ENCODE measurements at places on chromosomes 1 and 21.

- no peak for DNase-seq
These were observed 2.2 kb downstream of the MAP7D1 start for GRCh38 chr1:36157973-36158826.

DNA sequence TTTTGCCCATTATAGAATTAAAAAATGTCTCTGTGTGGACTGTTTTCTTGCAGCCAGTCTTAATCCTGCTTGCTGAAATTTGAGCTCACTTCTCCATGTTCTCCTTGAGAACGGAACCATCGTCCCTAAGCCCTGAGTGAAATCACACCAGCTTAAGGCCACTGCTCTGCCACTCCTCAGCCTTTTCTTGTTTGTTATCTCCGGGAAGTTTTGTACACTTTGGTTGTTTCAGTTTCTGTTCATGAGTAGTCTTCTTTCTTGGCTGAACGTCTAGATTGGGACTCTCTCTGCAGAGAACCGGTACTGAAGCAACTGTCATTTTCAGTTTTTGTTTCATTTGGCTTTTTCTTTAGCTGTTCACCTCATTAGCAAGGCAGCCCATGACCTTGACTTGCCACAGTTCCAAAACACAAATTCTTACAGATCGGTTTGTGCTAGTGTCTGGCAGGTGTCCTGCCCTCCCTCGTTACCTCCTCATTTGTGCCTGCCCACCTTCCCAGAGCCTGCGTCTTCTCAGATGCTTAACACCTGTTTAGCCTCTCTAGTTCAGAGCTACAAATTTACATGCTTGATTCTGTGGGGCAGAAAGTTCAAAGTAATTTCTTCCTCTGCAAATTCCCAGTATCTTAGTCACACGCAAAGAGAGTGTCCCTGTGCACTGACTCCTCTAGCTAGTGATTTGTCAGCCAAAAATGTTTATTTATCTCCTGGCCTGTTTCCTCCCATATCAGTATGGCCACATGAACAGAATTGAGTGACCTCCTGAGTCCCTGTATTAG, 12.4 kb downstream of the PSEN2 start:
- no peak for DNase-seq

DNA sequence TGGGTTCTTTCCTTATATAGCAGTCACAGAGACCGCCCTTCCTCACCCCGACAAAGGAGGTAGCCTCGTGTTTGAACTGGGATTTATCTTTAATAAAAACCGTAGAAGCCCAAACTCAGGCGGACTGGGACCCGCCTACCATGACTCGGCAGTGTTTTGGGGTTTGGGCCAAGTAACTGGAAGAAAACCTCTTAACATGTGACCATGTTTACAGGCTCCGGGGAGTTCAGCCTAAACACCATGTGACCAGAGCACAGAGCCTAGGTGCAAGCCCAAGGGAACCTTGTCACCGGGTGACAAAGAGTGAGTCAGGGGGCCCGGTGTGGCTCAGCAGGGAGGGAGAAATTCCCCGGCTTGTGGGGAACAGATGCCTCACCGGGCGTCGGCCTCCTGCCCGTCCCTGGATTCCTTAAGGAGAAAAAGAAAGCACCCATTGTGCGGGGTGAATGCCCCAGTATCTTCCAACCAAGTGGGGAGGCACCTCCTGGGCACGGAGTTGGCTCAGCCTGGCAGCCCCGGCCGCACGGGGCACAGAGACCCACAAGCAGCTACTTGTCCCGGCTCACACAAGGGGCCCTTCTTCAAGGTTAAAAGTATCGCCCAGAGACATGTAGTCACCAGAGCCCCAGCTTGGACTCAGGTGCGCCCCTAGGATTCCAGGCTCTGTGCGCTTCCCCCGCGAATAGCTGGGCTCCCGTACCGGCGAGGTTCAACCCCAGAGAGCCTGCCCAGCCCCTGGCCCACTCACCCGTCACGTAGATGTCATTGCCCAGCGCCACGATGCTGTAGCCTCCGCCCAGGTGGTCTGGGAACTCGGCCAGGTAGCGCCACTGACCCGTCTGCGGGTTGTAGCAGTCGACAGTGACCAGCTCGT, 1.4 kb downstream of the KLHL21 start:
- DNase-seq = peak; percentile 91

GRCh38 chr1:201138311-201138840, 11.4 kb upstream of the ASCL5 start:
- no peak for DNase-seq

- no peak for DNase-seq
These were observed 120.6 kb downstream of the ADGRL2 start for GRCh38 chr1:81921344-81921743.

DNA sequence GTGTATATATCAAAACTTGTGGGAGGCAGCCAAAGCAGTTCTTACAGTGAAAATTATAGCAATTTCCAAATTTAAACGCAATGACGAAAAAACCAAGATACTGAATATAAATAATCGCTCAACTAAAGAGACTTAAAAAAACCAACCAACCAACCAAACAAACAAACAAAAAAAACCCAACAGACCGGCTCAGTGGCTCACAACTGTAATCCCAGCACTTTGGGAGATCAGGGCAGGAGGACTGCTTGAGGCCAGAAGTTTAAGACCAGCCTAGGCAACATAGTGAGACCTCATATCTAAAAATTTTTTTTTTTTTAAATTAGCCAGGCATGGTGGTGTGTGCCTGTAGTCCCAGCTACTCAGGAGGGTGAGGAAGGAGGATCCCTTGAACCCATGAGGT, 23.4 kb downstream of the RPL5 start:
- no peak for DNase-seq

DNA sequence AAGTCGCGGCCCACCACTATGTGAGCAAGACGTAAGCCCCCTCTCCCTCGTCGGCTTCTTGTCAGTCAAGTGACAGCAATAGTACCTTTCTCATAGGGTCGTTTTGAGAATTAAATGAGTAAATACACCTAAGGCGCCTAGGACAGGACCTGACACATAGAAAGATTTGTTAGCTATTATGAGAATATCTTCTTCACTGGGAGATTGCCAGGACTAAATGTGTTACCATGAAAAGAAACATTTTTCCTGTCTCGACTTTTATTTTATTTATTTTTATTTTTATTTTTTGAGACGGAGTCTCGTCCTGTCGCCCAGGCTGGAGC, 798 bp downstream of the PMF1 start:
- DNase-seq = no peak

DNA sequence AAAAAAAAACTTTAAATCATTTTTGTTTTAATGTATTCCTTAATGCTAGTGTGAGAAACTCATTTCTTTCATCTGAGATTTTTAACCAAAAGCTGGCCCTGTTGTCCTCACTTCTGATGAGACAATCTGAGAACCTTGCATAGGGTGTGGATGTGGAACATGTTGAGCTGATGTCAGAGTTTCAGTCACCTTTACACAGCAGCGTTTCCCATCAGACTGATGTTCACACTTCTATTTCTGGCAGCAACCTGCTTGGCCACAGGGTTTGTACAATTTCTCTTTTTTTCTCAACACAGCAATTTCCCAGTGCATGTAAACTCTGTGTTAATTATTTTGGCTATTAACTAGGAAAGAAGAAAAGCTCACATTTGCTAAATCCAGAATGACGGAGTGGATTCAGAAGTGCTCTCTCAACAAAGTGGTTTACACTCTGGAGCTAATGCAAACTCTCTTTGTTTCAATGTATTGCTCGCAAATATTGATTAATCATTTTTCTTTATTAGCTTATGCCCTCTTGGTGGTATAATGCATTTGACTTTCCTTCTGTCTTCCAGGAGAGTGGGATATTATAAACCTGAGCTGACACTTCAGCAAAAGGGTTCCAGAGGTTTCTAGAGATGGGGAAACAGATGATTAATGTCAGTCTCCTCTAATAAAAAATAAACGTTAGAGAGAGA, 70.5 kb upstream of the HSPA13 start:
- DNase-seq = no peak

Data from AML-193 (cell line).